Mesenteric fat pad (tissue), 1 donor: ENCODE measurements at places on chromosomes 2 and 18.

- DNase-seq = no peak
These were observed 136.6 kb upstream of the RMP24 start for GRCh38 chr18:35835833-35836232.

DNA sequence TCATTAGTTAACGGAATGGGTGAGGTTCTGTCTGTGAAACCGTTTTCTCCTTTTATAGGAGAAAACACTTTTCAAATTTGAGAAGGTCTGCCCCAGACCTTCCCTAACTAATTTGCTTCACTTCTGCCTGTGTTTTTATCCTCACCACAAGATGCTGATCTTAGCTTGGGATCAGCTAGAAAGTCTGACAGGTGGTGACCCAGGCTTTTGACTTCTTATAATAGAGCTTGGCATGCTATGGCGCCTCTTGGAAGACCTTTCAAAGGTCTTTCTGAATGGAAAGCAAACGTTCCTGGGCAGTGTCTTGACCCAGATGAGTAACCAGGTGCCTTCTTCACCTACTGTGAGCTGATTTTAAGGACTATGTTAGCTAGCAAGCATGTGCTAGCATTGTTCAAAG, 91.4 kb downstream of the LYPD6 start:
- DNase-seq = no peak

- no peak for DNase-seq
These were observed 182.4 kb upstream of the ETAA1 start for GRCh38 chr2:67214585-67215185.

- no peak for DNase-seq
These were observed 372.4 kb upstream of the SLC8A1 start for GRCh38 chr2:40824278-40824677.

DNA sequence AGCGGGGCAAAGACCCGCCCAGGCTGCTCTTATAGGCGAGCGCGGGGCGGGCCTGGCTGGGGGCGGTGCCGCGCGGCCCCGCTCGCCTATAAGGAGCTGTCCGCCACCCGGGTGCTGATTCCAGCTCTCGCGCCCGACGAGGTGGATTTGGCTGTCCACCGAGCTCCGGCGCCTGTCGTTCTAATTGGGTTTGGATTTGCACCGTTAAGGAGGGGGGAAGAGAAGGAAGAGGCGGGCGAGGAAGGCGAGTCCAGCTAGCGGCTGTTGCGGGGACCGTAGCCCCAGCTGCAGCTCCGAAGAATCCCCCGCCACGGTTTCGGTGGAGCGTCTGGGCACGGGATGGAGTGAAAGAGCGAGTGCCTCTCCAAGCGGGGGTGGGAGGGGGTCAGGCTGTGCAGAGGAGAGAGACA, at the start of gene CNTNAP5:
Gene CNTNAP5, plus strand, starts transcription at position 117 of the 410 bp plus-strand sequence. CDS start 364 bp downstream, outside the sequence.
- DNase-seq = no peak

DNA sequence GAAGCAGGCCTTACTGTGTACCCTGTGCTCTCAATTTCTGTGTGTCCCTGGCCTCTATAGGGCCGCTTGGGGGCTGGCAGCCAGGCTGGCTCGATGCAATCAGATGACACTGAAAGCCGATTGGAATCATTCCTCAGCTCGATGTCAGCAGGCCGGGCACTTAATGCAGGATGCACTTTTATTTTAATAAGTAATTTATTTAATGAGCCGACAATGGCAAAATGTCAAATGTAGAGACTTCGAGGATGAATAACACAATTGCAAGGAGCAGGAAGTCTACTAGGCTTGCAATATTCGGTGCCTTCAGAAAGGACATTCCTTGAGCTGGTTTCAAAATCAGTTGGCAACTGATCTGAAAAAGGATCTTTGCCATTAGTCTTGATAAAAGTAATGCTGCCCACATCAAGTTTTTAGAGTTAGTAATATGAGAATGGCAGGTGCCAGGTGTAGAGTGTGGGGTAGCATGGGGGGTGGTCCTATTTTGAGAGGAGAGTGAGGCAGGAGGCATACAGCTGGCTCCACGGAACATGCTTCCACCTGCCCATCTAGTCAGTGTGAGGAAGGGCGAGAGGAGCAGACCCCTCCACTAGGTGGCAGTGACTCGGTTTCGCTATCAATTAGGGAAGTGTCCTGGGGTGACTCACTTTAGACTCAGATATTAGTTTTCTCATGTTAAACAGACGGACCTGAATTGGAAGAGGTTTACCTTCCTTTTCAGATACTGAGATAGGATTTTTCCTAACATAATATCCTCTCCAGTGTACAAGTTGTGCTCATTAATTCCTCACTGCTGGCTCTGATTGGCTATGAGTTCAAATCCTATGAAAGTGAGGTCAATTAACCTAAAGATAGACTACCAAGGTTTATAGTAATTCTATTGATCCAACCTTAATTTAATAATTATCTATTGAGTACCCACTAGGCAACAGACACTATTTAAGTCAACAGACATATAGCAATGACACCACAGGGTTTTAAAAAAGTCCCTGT, 80.9 kb downstream of the NABP1 start:
- no peak for DNase-seq

- no peak for DNase-seq
These were observed 82.3 kb downstream of the FAM117B start for GRCh38 chr2:202716953-202717597.

DNA sequence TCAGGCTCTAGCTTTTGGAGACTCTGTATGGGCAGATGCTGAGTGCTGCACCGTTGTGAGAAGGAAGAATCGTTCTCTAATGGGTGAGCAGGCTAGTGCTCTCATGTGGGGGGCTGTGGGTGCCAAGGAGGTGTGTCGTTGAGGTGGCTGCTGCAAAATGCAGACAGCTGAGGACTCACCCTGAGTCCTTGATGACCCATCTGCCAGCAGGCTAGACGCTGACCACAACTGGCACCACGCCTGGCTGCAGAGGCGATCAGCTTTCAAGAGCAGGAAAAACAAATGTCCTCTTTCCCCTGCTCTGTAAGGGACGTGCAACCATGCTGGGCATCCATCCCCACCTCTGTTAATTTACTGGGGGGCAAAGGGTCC, 48.2 kb downstream of the HAUS1 start:
- no peak for DNase-seq

DNA sequence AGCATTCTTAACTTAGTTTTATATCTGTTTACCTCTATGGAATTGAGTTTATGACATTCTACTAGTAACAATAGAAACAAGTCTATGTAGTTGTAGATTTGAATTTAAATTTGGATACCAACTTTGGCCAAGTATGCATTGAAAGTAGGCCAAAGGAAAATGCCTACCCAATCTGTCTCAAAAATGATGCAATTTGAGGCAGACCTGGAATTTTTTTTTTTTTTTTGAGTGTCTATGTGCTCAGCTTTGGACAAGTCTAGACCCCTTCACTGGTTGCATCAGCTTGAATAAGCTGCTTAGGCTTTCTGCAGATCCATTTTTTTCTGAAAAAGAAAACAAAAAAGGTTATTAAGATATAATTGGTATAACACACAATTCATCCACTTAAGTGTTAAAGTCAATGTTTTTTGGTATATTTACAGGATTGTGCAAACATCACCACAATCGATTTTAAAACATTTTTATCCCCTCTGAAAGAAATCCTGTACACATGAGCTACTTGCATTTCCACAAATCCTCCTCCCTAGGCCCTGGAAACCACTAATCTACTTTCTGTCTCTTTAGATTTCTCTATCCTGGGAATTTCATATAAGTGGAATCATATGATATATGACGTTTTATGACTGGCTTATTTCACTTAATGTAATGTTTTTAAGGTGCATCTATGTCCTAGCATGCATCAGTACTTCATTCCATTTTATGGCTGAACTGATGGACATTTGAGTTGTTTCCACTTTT, 185.1 kb upstream of the CCDC68 start:
- DNase-seq = no peak

DNA sequence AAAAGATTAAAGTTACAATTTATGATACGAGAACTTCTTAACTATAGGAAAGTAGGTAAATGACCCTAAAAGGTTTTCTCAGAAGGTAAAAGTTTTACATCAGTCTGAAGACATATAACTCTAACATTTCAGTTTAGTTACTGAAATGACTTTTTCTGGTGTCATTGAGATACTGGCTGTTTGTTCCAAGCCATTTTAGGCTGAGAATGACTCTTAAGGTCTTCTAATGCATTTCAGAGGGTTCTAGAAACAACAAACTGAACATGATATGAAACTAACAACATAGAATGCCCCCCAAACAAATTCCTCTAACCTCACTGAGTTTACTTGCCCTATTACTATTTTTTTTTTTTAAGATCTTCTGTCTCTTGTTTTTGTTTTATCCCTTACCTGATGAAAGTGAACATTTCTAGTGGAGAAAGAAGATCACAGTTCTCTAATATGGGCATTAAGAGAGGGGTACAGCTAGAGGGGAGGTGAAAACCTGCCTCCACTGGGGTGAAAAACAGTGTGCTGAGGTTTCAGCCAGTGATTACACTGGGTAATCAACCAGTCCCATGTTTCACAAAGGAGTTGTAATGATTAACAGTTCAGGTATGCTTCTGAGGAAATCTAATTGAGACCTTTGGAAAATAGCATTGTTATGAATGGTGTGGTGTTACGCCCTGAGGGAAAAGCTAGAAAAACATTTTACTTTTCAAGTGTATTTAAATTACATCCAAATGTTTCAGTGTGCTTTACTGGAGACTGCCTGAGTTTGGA, 11.2 kb downstream of the NABP1 start:
- DNase-seq = no peak

- DNase-seq = no peak
These were observed 34.9 kb downstream of the BCL2L11 start for GRCh38 chr2:111155610-111156009.

- DNase-seq = no peak
These were observed 54.8 kb downstream of the CDH20 start for GRCh38 chr18:61388010-61388409.

DNA sequence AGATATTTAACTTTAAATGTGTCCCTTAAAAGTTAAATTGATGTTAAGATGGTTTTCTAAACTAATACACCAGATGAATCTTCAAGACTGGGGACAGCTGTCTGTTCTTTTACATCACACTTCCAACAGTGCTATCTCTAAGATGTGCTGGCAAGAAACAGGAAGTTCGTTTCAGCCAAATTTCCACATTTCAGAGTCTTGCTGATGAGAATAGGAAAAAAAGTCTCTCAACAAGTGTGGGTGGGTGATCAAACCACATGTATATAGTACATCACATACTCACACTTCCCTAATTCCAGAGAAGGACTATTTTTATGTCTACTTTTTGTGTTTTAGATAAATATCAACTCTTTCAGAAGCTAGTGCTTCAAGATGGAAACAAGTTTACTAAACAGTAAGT, 1712.8 kb upstream of the TMEFF2 start:
- no peak for DNase-seq

GRCh38 chr2:169803480-169803879, 4.8 kb downstream of the SSB start:
- no peak for DNase-seq

DNA sequence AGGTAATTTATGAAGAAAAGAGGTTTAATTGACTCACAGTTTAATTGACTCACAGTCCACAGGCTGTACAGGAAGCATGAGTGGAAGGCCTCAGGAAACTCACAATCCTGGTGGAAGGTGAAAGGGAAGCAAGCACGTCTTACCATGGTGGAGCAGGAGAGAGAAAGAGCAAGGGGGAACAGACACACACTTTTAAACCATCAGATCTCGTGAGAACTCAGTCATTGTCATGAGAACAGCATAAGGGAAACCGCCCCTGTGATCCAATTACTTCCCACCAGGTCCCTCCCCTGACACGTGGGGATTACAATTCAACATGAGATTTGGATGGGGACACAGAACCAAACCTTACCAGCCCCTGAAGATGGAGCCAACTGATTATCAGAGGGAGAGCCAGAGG, 11.2 kb upstream of the PUM2 start:
- no peak for DNase-seq

DNA sequence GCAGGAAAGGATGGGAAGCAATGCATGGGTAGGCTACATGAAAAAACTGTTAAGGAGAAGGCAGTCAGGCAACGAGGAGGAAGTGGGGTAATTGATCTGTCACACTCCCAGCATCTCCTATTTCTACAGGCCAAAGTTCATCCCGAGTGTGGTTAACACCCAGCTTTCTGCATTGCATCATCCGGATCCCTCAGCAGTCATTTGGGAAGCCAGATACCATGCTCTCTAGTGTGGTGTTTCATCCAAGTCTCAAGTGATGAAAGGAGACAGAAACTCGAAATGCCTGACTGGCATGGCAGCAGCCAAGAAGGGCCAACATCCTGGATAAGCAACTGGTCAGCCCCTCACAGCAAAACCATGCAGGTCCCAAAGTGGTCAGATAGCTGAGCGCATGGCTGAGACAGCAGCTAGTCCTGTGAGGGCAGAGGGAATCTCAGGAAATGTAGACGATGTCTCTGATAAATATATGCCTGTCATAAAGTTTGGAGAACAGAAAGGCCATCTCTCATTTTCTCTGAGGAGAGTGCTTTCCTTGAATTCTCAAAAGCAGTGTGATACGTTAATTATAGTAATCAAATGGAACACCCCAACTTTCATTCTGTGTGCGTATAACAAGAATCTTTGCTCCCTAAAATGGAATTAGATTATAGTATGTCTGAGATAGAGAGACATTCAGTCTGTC, 24.8 kb upstream of the HNRNPA3 start:
- no peak for DNase-seq

- peak; percentile 51 for DNase-seq
These were observed 127.6 kb downstream of the ZNF516 start for GRCh38 chr18:76367168-76368125.

DNA sequence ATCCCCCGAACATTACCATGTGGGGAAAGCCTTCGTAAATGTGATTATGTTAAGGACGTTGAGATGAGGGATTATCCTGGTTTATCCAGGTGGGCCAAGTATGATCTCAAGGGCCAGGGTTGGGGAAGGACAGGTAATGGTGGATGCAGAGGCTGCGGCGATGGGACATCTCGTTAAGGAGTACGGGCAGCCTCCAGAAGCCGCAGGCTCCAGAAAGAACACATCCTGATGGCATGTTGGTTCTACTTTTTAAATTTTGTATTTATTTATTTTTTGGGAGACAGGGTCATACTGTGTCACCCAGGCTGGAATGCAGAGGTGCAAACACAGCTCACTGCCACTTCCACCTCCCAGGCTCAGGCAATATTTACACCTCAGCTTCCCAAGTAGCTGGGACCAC, 86.2 kb upstream of the RAB6C start:
- peak; percentile 41 for DNase-seq

- DNase-seq = no peak
These were observed 151.4 kb downstream of the ACKR3 start for GRCh38 chr2:236720974-236721540.

GRCh38 chr2:188609321-188610049, 317.8 kb downstream of the GULP1 start:
- no peak for DNase-seq

DNA sequence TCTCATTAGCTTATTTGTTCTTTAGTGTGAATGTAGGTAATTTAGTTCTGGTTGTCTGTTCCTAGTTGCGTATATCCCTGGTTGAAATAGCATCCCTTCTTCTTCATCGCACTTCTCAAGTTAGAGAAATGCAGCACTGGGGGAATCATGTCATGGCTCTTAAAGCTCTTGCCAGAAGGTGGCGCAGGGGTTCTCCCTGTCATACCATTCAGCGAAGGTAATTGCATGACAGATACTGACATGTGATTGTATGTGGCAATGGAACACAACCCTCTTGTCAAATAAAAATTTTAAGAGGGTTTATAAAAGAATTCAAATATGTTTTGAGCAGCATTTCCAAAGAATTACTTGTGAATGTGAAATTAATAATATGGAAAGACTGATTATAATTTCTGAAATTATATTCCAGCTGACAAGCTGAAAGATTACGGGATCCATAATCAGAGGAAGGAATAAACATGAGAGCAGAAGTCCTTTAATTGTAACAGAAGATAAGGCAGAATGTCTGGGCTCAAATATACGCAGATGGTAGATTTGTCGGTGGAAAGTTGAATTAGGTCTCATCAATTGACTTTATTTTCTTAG, 411.7 kb downstream of the DSEL start:
- DNase-seq = no peak

- DNase-seq = no peak
These were observed 37.5 kb downstream of the TBC1D8 start for GRCh38 chr2:101113441-101114267.
